ENCODE measurements at places on chromosomes 4 and X.

DNA sequence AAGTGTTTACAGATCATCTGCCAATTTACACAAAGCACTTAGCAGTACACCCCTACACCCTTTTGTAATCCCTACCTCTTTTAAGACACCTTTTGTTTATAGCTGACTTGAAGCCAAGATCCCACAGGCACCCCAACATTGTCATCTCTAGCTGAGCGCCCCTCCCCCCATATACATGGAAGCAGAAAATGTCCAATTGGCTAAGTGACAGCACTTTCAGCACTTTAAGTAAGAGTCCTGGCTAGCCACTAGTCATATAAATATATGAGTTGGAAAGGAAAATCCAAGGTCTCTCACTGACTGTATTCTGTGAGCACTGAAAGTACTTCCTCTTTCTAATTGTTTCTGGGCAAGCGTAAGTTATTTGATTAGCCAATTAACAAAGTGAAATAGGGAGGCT lies 108.2 kb downstream of the NSUN7 start:
- DNase-seq: no peak

DNA sequence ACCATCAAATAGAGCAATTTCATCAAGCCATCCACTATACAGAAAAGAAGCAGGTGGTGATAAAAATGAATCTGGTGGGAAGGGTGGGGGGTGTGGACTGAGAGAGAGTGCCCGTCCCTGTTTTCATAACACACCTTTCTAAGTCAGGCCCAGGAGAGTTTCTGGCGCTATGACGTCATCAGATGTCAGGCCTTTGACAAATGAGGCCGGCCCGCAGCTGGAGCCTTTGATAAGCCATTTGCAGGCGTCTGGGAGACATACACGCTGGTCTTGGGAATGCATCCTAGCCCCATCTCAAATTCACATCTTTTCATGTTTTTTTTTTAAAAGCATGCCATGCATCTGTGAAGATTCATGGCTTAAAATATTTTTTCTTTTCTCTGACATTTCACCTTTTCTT lies 404.5 kb downstream of the BCOR start:
- DNase-seq: no peak

DNA sequence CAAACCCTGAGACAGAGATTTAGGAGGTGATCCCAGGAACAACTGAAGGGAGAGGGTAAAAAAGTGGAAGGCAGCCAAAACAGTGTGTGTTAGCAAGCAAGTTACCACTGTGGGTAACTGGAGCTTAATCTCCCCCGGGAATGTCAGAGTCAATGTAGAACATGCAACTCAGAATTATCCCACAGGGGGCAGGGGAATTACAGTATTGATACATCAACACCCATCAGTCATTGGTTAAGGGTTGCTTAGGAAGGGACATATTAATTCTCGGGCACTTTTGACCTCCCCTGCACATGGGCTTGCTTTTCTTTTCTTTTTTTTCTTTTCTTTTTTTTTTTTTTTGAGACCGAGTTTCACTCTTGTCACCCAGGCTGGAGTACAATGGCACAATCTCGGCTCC lies 29.3 kb downstream of the CXorf58 start:
- no peak for DNase-seq

- DNase-seq: no peak
Observed at GRCh38 chrX:131595120-131595519, 51.2 kb downstream of the OR13H1 start.

DNA sequence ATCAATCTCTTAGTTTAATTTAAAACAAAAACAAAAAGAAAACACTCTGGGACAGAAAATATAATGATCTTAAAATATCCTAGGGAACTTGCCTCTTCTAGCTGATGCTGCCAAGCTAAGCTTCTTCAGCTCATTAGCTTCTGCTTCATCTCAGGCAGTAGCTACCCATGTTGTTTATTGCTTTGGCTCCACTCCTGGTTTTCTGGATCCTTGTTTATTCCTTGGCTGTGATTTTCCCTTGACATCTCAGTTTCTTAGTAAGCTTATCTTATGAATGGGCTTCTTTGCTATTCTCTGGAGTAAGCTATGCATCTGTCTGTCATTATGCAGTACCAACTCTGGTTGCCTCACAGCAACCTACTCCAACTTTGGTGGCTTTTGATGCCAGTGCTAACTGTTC lies 5.1 kb upstream of the MTHFD2L start:
- DNase-seq: no peak

DNA sequence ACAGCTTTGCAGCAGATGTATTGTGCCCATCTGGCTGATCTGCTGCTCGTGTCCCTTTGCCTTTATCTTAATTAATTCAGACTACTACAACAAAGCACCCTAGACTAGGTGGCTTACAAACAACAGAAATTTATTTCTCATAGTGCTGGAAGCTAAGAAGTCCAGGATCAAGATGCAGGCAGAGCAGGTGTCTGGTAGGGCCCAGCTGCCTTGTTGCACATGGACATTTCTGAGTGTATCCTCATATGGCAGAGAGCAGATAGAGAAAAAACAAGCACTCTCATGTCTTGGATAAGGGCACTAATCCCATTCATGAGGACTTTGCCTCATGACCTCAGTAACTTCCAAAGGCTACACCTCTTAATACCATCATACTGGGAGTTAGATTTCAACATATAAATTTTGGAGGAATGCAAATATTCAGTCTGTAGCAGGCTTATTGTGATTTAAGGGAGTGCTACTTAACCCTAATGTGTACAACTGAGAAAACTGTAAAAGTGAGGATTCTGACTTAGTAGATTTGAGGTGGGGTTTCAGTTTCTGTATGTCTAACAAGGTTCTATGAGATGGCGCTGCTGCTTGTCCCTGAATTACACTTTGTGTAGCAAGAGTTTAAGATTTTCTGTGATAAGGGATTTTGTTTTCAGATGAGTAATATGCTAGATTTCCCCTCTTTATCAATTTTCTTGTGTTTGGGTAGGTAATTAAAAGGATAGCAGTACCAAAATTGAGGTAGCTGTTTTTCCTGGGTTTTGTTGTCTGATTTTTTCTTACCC lies 473.2 kb upstream of the TECRL start:
- DNase-seq: no peak

GRCh38 chr4:166091912-166092510 lies 219.0 kb downstream of the TLL1 start:
- peak; percentile 62 for DNase-seq

DNA sequence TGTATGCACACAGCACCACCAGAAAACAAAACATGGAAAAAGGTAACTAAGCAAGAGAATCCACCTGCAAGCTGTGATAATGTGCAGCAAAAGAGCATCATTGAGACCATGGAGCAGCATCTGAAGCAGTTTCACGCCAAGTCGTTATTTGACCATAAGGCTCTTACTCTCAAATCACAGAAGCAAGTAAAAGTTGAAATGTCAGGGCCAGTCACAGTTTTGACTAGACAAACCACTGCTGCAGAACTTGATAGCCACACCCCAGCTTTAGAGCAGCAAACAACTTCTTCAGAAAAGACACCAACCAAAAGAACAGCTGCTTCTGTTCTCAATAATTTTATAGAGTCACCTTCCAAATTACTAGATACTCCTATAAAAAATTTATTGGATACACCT lies 90.2 kb downstream of the TET2 start:
- DNase-seq: no peak

- no peak for DNase-seq
Observed at GRCh38 chr4:135197641-135198040, 996.1 kb upstream of the PABPC4L start.

DNA sequence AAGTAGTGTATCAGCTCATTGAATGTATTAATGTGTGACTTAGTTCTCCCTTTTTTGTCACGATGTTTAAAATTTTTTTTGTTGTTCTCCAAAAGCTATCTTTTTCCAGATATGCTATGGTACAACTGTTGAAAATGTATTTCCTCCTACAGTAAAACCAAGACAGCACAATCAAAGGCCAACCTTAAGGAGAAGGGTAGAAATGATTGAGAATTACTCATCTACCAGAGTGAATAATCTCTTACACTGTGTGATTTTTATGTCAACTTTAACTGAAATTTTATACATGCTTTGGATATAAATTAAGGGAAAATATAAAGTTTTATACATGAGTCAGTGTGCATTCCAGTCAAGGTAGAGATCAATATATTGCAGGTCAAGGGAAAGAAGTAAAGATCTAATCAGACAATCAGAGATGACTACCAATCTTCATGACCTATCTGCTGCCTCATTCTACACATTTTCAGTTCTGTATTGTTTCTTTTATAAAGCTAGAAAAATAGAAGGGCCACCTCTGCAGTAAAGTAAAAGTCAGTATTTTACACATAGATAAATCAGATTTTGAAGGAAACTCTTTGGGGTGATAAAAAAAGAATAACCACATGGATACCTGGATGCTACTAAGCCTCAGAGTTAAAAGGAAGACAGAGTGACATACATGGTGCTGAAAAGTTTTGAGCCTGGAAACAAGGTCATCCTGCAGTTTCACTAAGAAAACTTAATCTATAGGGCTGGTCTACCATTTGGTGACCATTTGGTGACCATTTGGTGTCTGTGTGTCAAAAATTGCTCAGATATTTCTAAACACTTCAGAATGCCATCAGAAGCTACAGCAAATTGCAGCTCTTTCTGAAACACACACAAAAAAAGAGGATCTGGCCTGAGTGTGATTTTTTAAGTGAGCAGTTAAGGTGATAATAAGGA lies 1.6 kb downstream of the FAM13A start:
- no peak for DNase-seq

GRCh38 chr4:56080384-56080783 lies 131.6 kb downstream of the CEP135 start:
- no peak for DNase-seq

DNA sequence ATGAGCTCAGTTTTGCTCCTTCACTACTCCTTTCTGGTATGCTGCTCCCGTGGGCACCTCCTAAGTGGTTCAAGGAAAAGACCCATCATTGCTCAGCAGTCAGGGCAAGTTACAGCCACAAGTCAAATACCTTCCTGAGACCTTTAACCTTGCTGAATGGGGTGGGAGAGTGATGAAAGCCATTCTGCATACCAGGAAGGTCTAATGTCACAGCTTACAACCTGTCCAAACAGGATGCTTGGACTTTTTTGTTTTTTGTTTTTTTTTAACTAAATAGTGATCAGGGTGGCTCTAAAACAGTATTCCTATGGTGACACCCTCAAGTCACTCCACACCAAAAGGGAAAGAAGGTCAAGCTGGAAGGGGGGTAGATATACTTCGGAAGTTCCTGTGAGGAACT lies 93.1 kb downstream of the GPC3 start:
- DNase-seq: no peak

DNA sequence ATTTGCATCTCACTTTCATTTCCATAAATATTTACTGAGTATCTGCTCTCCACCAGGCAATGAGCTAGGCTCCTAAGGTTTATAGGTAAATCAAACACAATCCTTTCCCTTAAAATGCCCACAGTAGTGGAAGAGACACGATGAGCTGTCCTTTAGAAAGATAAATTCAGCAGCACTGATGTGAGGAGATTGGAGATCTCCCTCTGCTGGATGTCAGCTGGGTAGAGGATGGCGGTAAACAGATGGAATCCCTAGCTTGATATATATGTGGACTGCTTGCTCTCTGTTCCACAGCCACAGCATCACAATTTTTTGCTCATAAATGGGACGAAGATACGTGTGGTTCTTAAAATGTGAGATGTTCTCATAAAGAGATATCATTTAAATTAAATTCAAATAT lies 216.4 kb upstream of the RASGEF1B start:
- peak; percentile 33 for DNase-seq

GRCh38 chr4:156252358-156252921 lies 298.8 kb upstream of the CTSO start:
- peak; percentile 59 for DNase-seq

GRCh38 chr4:103719830-103720207 lies at the start of gene TACR3:
Gene TACR3 (minus strand): TSS chr4:103719985. CDS start chr4:103719675, 310 bp downstream.
- peak; percentile 6 for DNase-seq

DNA sequence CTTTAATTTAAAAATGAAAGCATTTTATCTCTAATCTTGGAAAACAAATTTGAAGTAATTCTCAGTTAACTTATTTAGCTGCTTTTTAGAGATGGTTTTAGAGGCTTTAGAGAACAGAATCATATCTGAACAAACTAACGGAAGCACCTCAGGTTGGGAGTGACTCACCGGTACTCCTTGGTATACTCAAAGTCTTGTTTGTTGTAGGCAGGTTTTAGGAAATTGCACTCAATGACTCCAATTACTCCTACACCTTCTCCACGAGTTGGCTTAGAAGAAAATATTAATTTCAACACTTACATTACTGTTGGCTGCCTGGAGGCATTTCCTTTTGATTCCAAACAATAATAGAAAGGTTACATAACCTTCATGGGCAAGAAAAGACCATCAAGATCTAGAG lies 23.6 kb downstream of the MORC4 start:
- DNase-seq: no peak

DNA sequence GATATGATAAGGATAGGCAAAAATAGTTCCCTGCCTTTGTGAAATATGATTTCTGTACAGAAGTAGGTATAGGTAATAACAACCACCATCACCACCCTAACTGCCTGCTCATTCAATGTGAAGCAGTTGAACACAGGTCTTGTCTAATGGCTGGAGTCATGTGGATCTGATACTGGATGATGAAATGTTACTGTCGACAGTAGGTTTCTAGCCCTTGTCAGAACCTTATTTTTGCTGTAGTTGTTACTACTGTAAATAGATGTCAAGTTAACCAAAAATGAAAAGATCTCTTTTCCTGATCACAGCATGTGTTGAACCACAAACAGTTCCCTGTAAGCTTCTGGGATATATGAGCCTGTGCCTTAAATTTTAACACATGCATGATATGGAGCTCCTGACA lies 142.9 kb downstream of the FRAS1 start:
- no peak for DNase-seq

GRCh38 chr4:100588076-100588475 lies 70.3 kb upstream of the EMCN start:
- no peak for DNase-seq

GRCh38 chrX:1242891-1243402 lies 25.7 kb upstream of the CSF2RA start:
- DNase-seq: no peak

GRCh38 chr4:158538911-158539310 lies 17.2 kb downstream of the RXFP1 start:
- no peak for DNase-seq

DNA sequence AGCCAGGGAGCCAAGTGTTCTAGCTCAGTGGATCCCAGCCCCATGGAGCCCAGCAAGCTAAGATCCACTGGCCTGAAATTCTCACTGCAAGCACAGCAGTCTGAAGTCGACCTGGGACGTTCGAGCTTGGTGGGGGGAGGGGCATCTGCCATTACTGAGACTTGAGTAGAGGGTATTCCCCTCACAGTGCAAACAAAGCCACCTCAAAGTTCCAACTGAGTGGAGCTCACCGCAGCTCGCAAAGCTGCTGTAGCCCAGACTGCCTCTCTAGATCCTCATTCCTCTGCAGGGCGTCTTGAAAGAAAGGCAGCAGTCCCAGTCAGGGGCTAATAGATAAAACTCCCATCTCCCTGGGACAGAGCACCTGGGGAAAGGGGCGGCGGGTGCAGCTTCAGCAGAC lies 226.3 kb downstream of the ZIC3 start:
- no peak for DNase-seq

DNA sequence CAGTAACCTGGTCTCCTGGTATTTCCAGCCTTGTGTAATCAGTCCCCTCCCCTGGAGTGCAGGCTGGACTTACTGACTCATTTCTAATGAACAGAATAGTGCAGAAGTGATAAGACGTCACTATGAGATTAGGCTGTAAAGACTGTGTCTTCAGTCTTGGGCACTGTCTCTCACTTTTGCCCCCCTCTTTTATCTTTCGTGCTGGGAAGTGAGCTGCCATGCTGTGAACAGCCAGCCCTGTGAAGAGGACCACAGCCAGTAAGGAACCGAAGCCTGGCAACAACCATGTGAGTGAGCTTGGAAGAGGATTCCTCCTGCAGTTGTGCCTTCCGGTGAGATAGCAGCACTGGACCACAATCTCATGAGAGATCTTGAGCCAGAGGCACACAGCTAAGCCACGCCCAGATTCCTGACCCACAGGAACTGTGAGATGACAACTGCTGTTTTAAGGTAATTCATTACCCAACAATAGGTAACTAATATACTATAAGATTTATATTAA lies 67.5 kb upstream of the GPR34 start:
- peak; percentile 11 for DNase-seq
